Left ventricle myocardium inferior (tissue), 1 donor: ENCODE measurements at places on chromosomes 7 and 10.

DNA sequence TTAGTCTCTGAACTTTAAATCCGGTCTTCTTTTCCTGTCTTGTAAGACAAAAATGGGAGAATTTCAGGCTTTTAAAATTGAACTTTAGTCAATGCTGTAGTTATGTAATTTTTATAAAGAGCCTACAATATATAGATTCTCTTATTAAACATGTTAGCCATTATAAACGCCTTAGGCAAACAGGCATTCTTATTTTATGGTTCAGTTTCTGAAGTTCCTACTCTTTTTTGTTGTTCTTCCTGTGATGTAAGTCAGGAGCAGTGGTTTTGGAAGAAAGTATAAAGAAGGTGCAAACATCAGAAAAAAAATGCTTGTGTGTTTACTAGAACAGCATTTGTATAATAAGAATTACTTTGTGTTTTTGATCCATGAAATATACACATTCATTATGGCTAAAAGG, 41.6 kb downstream of the BICC1 start:
- no peak overlapping the region for H3K4me3 ChIP-seq
- H3K27ac ChIP-seq, result no peak overlapping the region
- no peaks in the 10 kb centered on the region for H3K27me3 ChIP-seq
- H3K4me1 ChIP-seq, result no peaks in the 10 kb centered on the region
- no peaks in the 10 kb centered on the region for H3K36me3 ChIP-seq

DNA sequence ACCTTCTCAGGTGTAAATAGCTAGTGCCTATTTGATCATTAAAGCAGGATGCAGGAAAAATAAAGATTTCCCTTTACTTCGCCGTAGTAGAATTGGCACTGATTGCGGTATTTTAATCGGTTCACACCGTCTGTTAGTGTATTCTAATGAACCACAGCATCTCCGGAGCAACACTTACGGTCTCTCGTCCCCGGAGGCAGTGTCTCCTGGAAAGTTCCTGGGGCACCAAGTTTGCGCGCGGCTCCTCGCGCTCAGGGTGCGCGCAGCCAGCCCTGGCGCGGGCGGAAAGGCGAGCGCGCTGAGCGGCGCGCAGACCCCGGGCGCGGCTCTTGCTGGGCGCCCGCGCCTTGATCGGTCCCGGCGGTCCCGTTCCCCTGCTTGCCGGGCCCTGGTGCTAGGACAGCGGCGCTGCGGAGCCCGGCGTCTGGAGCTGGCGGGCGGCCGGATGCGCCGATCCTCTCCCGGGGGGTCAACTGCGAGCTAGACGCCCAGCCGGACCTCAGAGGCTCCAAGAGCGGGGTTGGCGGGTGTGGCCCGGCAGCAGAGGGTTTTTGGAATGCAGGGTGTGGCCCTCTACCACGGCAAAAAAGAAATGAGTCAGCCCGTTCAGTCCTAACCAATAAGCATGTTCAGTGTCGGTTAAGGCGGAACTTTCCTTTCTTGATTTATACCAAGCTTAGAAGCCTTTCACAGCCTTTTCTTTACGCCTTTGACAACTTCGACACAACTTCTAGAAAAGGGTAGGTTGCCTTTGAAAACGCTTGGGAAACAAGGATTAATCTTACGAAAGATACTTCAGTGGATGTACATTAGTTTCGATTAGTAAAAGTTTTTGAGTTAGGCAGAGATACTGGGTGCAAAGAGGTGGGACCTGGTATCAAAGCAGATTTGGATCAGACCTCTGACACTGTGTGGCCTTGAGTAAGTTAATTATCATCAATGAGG, 166.8 kb upstream of the ASAH2 start:
- H3K27me3 ChIP-seq, result no peaks in the 10 kb centered on the region
- peak overlapping the region; percentile 76 for H3K4me3 ChIP-seq
- H3K4me1 ChIP-seq, result peaks cover 64% of the 10 kb centered on the region
- peak; percentile 79 for DNase-seq

- no peaks in the 10 kb centered on the region for H3K27me3 ChIP-seq
- H3K4me3 ChIP-seq, result no peak overlapping the region
- DNase-seq, result no peak
- H3K36me3 ChIP-seq, result no peaks in the 10 kb centered on the region
- H3K4me1 ChIP-seq, result peaks cover 40% of the 10 kb centered on the region
Measured at GRCh38 chr7:29086545-29086944, 59.8 kb downstream of the CPVL start.

DNA sequence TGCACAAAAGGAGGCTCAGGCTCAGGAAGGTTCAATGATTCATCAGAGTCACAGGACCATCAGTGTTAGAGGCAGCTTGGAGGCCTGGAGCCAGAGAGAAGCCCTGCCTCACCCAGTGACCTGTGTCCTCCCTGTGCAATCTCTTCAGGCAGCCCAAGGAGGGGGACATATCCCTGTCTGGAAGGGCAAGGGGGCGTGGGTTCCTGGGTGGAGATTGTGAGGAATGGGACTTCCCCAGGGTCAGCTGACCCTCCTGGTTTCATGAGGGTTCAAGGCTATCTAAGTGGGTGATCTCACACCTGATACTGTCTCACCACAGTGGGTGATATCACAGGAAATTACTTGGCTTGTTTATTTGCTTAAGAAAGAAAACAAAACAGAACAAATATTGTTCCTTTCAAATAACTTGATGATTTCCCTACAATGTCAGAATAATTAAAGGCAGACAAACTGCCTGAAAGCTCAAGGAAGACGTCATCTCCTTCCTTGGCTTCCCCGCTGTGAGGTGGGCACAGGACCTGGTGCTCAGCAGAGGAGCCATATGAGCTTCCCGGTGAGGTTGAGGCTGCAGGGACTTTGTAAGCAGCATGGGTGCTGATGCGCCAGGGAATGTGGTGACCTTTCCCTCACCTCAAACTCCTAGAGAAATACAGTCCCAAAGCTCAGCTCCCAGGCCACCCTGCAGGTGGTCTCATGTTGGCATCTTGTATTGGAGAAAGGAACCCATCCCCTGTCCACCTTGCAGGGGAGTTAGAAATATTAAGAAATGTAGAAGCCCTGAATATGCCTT, 763.2 kb downstream of the GRID1 start:
- H3K4me3 ChIP-seq, result no peak overlapping the region
- H3K27me3 ChIP-seq, result peaks cover 11% of the 10 kb centered on the region
- no peak overlapping the region for H3K27ac ChIP-seq
- no peaks in the 10 kb centered on the region for H3K4me1 ChIP-seq
- H3K36me3 ChIP-seq, result no peaks in the 10 kb centered on the region

DNA sequence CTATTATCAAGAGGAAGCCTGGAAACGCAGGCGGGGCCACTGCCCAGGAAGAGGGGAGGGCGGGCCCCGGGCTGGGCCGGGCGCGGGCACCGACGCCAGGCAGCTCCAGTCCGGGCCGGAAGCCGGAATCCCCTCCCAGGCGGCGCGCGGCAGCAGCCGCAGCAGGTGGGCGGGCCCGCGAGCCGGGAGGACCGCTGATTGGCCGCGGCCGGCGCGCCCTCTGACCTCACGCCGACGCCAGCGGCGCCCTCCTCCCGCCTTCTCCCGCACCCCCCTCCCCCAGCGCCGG, 438 bp downstream of the BCL7B start:
- H3K4me1 ChIP-seq, result peaks cover 50% of the 10 kb centered on the region
- H3K36me3 ChIP-seq, result peaks cover 27% of the 10 kb centered on the region
- H3K27ac ChIP-seq, result peak overlapping the region; percentile 100

DNA sequence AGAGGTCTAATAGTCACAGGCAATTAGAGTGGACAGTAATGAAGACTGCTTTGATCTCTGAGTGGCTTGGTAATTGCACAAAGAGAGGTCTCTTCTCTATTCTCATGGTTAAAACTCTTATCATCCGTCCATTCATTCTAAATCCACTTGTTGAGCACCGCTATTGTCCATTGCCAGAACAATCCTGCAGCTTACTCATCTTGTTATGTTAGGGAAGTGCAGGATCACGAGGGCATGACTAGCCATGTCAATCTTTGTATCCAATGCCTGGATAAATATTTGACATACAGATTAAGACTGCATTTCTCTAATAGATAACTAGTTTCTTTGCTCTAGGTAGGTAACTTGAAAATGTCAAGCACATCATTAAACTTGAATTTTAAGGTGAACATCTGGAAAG, 14.9 kb downstream of the SFTPD start:
- H3K4me1 ChIP-seq, result peaks cover 4% of the 10 kb centered on the region
- no peak overlapping the region for H3K4me3 ChIP-seq
- peaks cover 7% of the 10 kb centered on the region for H3K36me3 ChIP-seq
- no peak for DNase-seq
- no peaks in the 10 kb centered on the region for H3K27me3 ChIP-seq

GRCh38 chr10:123160311-123160980, 6.2 kb downstream of the BUB3 start:
- H3K4me3 ChIP-seq, result no peak overlapping the region
- no peaks in the 10 kb centered on the region for H3K27me3 ChIP-seq
- H3K27ac ChIP-seq, result no peak overlapping the region
- peaks cover 16% of the 10 kb centered on the region for H3K4me1 ChIP-seq
- peaks cover 83% of the 10 kb centered on the region for H3K36me3 ChIP-seq

DNA sequence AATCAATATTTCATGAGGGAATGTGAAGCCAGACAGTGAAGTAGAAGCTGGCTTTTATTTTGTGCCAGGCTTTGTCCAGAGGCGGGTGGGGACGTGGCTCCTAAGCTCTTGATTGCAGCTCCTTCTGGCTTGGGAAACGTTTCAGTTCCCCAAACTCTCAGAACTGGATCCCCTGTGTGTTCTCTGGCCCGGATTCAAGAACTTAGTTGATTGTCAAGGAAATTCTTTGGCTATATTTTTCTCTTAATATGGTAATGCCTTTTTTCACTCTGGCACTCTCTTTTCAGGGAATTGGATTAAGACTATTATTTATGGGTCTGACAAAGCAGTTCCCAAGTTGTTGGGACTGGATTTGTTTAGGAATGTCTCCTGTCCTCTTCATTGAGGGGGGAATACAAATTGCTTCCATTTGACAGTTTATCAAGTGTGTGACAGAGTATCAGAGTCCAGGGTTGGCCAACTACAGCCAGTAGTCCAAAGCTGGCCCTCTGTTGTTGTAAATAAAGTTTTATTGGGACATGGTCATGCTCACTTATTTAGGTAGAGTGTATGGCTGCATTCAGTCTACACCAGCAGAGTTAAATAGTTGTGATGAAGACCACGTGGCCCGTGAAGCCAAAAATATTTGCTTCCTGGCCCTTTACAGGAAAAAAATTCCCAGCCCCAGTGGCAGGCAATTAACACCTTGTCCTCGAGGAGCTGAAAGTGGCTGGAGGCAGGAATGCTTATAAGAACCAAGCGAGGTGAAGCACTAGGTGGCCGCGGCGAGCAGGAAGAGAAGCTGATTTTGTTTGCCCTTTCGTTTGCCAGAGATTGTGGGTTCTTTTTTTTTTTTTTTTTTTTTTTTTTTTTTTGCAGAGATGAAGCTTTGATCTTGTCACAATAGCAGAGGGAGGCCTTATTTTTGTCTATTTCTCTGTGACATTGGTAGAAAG, 34.3 kb downstream of the HTRA1 start:
- H3K27me3 ChIP-seq, result no peaks in the 10 kb centered on the region
- H3K4me3 ChIP-seq, result no peak overlapping the region
- H3K36me3 ChIP-seq, result peaks cover under 1% of the 10 kb centered on the region
- peak overlapping the region; percentile 73 for H3K27ac ChIP-seq

GRCh38 chr7:31022117-31022516, 30.0 kb upstream of the ADCYAP1R1 start:
- H3K27me3 ChIP-seq, result peaks cover 21% of the 10 kb centered on the region
- H3K4me1 ChIP-seq, result peaks cover 16% of the 10 kb centered on the region
- H3K36me3 ChIP-seq, result no peaks in the 10 kb centered on the region
- no peak overlapping the region for H3K4me3 ChIP-seq
- no peak for DNase-seq
- H3K27ac ChIP-seq, result no peak overlapping the region

GRCh38 chr7:51077987-51078370, 238.6 kb downstream of the COBL start:
- H3K27me3 ChIP-seq, result no peaks in the 10 kb centered on the region
- peaks cover 59% of the 10 kb centered on the region for H3K4me1 ChIP-seq
- no peak overlapping the region for H3K27ac ChIP-seq
- no peak for DNase-seq
- no peaks in the 10 kb centered on the region for H3K36me3 ChIP-seq

DNA sequence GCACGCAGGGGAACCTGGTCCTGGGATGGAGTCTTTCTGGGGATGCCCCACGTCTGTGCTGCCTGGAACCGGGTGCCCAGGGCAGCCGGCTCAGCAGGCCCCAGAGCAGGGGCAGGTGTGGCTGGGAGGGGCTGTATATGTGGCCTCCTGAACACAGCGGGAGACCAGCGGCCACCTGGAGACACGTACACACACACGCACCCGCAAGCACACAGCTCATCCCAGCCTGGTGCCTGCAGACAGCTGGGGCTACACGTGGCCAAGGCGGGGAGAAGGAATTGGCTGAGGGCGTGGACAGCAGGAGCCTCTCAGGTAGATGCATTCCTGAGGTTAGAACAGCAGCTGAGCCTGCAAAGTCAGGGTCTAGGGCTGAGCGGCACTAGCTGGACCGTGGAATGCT, 14.0 kb downstream of the ADAM8 start:
- no peak overlapping the region for H3K27ac ChIP-seq
- no peaks in the 10 kb centered on the region for H3K36me3 ChIP-seq
- H3K4me1 ChIP-seq, result peaks cover 35% of the 10 kb centered on the region
- peaks cover 4% of the 10 kb centered on the region for H3K27me3 ChIP-seq

GRCh38 chr10:95745501-95745900, 10.5 kb upstream of the ENTPD1 start:
- no peak for DNase-seq
- no peak overlapping the region for H3K4me3 ChIP-seq
- no peaks in the 10 kb centered on the region for H3K36me3 ChIP-seq
- H3K4me1 ChIP-seq, result peaks cover 29% of the 10 kb centered on the region

DNA sequence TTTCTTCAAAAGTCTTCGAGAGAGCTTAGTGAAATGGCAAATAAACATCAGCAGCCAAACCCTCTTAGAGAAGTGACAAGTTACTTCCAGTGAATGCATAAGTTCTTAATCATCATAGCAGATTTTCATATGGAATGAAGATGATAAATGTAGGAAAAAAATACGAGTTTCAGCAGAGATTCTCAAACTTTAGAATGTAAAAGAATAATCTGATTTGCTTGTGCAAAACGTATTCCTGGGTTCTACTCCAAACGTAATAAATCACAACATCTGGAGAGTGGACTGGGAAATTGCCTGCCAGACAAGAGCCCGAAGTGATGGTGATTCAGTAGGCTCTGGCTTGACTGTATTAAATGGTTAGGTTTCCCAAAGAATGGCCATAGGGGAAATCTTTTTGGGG, 62.2 kb downstream of the AKR1E2 start:
- no peaks in the 10 kb centered on the region for H3K36me3 ChIP-seq
- no peak for DNase-seq
- H3K4me1 ChIP-seq, result no peaks in the 10 kb centered on the region
- H3K27me3 ChIP-seq, result no peaks in the 10 kb centered on the region
- no peak overlapping the region for H3K4me3 ChIP-seq

- peak overlapping the region; percentile 90 for H3K27ac ChIP-seq
- no peak overlapping the region for H3K4me3 ChIP-seq
- DNase-seq, result no peak
- no peaks in the 10 kb centered on the region for H3K27me3 ChIP-seq
- H3K36me3 ChIP-seq, result no peaks in the 10 kb centered on the region
Measured at GRCh38 chr10:110704906-110705476, 60.9 kb downstream of the RBM20 start.
